ENCODE measurements at places on chromosomes 11 and 22. TPM values are rescaled to one million over a fixed set of nuclear protein-coding genes. Genes with fewer than 3 reads are reported as not detected.

GRCh38 chr11:32722255-32722654 is 72.2 kb downstream of the CCDC73 start:
- DNase-seq: no peak

- DNase-seq: no peak
Observed at GRCh38 chr22:27853424-27853823, 51.9 kb upstream of the MN1 start.

DNA sequence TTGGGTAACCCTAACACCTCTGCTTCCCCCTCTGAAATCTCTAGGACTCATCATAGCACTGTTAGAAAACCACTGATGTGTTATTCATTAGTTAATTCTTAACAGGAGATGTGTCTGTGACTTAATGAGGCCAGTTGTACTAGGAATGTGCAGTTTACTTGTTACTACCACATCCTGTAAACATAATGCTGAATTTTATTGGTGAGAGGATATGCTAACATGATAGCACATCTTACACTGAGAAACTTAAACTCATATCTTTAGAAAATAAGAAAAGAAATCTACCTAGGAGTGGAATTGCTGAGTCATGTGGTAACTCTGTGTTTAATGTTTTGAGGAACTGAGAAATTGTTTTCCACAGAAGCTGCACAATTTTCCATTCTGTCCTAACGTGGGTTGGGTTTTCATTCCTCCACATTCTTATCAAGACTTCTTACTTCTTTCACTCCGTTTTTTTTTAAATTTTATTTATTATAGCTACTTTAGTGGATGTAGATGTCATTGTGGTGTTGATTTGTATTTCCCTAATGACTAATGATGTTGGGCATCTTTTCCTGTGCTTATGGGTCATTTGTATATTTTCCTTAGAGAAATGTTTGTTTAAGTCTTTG is 33.7 kb downstream of the RNF121 start:
- no peak for DNase-seq

The APLNR gene
- total RNA-seq: 5.8 TPM

The FAT3 gene
- 172 TPM for total RNA-seq

- DNase-seq: peak; percentile 31
Observed at GRCh38 chr22:50274311-50274710, 4.1 kb upstream of the MAPK11 start.

DNA sequence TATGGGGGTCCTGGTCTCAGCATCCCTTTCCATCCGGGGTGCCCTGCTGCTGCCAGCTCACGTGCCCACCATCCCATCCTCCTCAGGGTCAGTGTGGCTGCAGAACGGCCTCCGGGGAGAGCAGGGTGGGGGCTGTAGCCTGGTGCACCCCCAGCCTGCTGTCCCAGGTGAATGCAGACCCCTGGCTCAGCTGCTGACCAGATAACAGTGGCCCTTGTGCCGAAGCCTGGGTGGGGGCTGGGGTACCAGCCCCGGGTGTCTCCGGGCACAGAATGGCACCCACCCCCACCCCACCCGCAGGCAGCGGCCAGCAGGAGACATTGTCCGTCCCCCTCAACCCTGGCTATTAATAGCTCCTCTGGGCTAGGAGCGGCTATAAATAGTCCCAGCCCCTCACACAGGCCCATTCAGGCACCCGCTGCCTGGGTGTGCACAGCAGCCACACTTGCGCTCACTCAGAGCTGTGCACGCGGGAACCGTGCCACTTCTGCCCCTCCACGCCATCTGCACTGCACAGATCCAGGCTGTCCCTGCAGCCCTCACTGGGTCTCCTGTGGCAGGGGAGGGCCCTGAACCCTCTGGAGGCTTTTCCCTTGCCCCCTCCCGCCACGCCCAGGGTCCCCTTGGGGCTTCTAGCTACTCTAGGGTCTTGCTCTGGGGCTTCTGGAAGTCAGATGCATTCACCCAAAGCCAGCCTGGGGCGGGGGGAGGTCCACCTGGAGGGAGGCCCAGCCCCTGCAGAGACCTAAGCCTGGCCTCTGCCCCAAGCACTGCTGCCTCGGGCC is 18.7 kb downstream of the CRELD2 start:
- DNase-seq: peak; percentile 42

The OR6A2 gene
- 0.47 TPM for total RNA-seq

DNA sequence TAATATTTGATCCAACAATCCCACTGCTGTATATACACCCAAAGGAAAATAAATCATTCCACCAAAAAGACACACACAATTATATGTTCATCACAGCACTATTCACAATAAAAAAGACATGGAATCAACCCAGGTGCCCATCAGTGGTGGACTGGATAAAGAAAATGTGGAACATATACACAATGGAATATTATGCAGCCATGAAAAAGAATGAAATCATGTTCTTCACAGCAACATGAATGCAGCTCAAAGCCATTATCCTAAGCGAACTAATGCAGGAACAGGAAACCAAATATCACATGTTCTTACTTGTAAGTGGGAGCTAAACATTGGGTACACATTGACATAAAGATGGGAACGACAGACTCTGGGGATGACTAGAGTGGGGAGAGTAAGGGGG is 1.1 kb upstream of the OR2D3 start:
- DNase-seq: no peak

DNA sequence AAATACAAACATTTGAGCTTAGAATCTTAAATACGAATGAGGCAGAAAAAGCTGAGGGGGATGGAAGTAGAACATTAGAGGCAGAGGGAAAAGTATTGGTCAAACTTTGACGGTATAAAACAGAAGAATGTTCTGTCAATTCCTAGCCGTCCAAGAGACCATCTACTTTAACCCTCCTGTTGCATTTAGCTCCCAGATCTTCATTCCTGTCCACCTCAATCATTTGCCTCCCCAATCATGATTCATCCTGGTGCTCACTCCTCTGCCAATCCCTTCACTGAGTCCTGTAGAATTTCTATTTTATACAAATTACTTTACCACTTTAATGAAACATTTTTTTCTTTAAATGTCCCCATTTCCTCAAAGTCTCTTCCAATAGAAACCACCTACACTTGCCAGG is 28.2 kb downstream of the C2CD3 start:
- DNase-seq: no peak

DNA sequence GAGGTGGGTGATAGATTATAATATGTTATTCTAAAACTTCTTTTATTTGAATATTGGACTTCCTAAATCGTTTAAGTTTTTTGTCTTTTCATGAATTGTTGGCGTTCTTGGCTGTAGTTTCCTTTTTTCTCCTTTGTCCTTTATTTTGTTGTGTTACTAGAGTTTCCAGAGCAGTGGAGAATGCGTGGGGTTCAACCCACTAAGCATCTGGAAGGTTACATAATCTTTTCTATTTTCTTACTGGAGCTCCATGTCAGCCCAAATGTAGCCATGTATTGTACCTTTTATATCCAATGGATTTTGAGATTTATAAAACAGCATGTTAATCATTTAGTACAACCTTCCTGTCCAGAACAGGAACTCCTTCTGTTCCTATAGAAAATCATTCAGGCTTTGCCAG is 63.2 kb downstream of the PPP6R3 start:
- no peak for DNase-seq

- no peak for DNase-seq
Observed at GRCh38 chr11:31218847-31219246, 150.7 kb downstream of the DCDC1 start.

The TRIM68 gene
- total RNA-seq: 10.8 TPM

DNA sequence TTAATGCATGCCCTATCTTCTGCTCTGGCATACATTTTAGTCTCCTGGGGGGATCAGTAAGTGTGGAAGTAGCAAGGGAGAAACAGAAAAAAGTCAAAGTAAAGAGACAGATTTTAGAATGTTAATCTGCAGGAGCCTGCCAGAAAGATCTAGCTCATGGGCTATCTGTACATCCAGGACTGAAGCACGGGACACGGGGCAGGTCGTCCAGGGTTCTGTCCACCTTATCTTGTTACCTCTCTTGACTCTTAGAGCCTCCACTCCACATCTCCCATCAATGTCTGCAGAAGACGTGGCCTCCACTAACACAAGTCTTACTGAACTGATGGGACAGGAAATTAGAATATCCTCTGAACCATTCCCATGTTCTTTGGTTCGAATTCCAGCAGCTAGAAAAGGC is 1.7 kb upstream of the SLC43A3 start:
- no peak for DNase-seq

The MIAT gene
- 221 TPM for total RNA-seq

DNA sequence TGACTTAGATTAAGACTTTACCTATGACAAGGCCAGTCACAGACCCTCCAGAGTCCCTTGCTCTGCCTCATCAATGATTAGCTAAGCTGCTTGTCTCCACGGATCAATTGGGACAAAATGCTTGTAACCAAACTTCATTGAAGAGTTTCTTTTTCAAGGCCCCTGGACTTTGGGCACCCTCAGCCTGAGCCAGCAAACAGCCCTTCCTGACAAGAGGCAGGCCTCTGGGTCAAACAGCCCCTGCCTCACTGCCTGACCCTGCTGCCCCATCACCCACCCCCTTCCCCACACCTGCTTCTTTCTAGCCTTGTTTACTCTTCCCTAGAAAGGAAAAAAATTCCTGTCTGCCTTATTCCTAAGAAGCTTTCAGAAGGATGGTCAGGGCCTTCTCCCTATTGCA is 26.3 kb upstream of the CDON start:
- no peak for DNase-seq
